ENCODE measurements at places on chromosomes 7 and 10.

DNA sequence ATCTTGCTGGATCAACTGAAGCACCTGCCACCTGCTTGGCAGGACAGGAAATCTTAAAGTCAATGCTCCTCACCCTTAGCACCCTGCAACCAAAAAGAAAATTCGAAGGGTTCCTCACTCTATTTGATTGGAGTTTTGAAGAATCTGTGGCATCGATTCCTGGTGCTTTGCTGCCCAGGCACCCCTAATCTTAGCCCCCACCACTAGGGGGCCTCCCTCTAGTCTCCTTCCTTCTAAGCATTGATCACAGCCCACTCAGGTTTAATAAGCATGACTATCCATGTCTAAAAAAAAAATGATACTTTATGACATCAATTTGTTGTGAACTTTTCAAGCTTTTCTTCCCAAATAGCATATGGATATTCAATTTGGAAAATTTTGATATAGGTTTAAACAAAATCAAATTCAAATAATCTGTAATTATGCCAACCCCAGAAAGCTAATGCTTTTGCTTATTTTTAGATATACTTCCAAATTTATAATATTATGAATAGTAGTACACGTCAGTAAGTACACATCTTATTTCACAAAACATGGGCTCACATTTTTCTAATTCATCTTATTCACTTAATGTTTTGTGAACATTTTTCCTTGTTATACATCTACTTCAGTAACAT lies 45.3 kb downstream of the NRG3 start:
- DNase-seq: no peak

GRCh38 chr10:33377658-33378025 lies 43.2 kb upstream of the NRP1 start:
- DNase-seq: peak; percentile 88

GRCh38 chr7:101950450-101951119 lies 133.2 kb downstream of the CUX1 start:
- peak; percentile 84 for DNase-seq

DNA sequence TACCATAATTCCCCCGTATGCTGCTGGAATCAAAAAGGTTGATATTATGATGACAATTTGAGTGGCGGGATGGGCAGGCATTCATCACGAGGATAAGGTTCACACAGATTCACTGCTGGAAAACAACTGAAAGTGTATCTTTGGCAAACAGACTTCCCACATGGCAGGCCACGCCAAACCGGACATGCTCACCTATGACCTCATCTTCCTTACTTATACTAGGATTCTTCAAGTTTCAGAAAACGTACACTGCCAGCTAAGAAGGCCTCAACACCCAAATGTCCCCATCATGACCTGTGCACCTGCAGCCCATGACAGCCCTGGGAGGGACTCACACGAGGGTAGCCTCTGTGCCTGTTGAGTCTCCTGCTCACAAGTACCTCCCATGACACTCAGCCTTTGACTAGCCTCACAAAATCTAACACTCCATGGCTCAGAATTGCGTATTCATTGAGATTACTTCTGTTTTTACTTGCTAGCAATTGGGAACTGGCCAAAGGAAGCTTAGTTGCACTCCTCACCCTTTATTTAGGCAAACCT lies 259.0 kb upstream of the GHITM start:
- no peak for DNase-seq

GRCh38 chr7:6563936-6564770 lies 12.9 kb upstream of the GRID2IP start:
- no peak for DNase-seq

GRCh38 chr10:3099291-3100092 lies 32.1 kb downstream of the PFKP start:
- DNase-seq: peak; percentile 93

- peak; percentile 49 for DNase-seq
These were observed 3.8 kb downstream of the DEPP1 start for GRCh38 chr10:44974628-44975430.

- peak; percentile 81 for DNase-seq
These were observed 153.7 kb downstream of the DNAJB6 start for GRCh38 chr7:157490465-157490912.

- DNase-seq: no peak
These were observed 2.8 kb upstream of the VOPP1 start for GRCh38 chr7:55575098-55575497.

DNA sequence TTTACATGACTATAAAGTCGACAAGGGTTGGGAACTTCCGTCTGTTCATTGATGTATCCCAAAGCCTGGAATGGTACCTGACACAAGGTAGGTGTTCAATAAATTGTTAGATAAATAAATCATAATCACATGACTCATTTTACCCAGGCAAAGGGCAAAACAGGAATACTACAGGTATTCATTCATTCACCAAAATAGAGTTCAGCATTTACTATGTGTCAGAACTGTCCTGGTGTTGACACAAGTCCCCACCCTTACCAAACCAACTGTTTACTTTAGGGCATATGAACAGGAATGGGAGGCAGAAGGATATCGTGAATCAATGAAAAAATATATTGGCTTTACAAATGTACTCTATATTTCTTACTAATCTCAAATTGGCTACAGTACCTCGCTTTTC lies 666 bp upstream of the YAE1 start:
- DNase-seq: no peak

- DNase-seq: peak; percentile 35
These were observed 13.8 kb downstream of the TCF7L2 start for GRCh38 chr10:112963835-112964234.

DNA sequence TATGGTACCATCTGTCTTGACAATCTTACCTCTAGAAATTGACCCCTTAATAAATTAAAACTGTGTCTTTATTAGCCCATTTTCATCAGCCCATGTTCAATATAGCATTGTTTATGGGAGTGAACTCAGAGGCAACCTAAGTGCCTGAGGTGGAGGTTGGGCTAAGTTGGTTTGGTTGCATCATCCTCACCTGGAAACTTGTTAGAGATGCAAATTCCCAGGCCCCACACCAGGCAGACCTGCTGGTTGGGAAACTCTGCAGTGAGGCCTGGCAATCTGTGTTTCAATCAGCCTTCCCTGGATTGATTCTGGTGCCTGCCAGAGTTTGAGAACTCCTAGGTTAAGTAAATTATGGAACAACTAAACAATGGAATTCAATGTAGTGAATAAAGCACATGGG lies 9.4 kb upstream of the FAM170B start:
- no peak for DNase-seq

- DNase-seq: no peak
These were observed 27.1 kb downstream of the COPG2 start for GRCh38 chr7:130641497-130641896.

- DNase-seq: no peak
These were observed 382.2 kb upstream of the NRP1 start for GRCh38 chr10:33716501-33717267.

GRCh38 chr10:68121852-68122251 lies 12.6 kb downstream of the MYPN start:
- peak; percentile 21 for DNase-seq

DNA sequence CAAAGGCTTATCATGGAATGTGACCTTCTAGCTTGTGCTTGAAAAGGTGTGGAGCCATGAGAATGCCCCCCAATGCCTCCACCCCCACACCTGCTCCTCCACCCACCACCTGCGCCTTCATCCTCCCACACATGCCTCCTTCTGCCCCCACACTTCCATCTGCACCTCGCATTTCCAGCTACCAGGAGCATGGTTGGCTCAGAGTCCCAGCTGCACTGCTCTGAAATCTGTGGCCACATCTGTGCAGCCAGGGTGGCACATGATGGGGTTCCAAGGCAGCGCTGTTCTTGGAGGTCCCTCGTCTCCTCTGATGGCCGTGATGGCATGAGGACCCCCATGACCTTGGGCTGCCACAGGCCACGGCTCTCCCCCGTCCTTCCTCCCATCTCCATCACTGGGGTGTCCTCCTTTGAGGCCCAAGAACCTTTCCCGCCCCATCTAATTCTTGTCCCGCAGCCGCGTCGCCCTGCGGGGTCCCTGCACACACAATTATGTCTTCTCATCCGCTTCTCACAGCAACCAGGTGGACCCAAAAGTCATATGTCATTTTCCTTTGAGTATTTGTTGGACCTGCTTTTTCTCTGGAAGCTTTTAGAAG lies 40.6 kb upstream of the CNPY1 start:
- no peak for DNase-seq

DNA sequence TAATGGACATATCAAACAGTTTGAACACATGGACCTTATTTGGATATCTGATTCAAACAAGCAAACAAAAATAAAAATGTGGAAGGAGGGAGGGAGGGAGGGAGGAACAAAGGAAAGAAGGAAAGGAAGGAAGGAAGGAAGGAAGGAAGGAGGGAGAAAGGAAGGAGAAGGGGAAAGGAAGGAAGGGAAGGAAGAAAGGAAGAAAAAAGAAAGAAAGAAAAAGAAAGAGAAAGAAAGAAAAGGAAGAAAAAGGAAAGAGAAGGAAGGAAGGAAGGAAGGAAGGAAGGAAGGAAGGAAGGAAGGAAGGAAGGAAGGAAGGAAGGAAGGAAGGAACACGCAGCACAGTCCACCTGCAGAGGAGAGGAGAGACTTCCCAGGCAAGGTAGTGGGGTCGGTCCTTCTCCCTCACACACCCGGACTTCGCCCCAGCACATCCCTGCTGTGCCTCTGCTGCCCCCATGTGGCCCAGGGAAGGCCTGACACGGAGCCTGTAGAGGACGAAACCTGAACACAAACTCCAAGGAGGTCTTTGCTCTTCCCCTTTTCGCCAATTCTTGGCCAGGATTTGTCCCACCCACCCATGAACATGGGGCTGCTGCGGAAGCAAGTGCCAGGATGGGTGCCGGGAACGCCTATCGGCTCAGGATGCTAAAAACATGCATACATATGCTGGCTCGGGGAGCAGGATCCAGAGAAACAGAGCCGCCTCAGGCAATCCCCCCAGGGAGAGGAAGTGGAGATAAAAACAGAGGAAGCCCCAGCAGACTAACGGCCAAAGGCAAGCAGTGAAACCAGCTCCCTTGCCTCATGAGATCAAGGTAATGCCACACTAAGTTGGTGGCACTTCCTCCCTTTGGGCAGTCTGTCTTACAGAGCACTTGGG lies 52.3 kb upstream of the DGKI start:
- peak; percentile 71 for DNase-seq

DNA sequence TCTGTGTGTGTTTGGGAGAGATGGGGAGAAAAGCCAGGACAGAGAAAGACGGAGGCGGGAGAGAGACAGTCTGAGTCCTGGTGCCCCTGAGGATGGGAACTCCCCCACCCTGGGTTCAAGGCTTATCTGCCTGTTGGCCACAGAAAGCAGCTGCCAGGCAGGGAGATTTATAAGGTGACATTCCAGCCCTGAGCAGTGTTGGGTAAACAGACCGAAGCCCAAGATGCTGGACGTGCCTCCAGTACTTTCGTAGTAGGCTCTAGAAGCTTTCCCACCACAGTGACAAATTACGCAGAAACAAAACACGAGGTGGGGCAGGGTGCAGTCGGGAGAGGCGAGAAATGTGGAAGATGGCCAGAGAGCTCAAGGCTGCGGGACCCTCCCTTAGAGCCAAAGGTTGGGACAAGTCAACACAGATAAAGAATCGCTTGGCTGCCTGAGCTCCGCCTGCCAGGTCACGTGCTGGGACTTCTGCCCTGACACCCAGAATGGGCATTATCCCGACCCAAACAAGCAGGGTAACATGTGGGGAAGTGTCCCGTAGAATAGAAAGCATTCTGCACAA lies 41.1 kb downstream of the CCDC3 start:
- DNase-seq: no peak

GRCh38 chr7:85508642-85509410 lies 322.0 kb upstream of the SEMA3D start:
- peak; percentile 88 for DNase-seq
